Stimulated activated CD8-positive, alpha-beta memory T cell treated with anti-CD3 and anti-CD28 coated beads, Interleukin-15, amount 100 ng/mL, for 4 hours (primary cell): ENCODE measurements at places on chromosomes 2 and 18.

DNA sequence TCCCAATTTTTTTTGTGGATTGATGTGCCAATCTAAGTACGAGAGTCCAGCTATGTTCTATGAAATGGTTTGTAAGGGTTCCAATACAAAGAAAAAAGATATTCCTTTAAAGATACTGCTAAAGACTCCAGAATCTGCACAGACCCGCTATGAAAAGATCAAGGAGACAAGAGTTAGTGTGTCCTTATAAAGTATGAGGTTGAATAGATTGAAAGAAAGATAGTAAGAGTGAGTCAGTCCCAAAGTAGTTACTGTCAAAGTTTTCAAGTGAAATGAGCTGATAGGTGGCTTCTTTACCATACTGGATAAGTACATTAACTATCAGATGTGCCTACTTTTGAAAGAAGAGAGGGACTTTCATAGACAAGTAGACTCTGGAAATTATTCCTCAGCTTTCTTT lies 17.9 kb upstream of the EHBP1 start:
- DNase-seq: no peak

GRCh38 chr18:50775207-50775606 lies 44.6 kb downstream of the MRO start:
- no peak for DNase-seq

GRCh38 chr18:71442731-71443141 lies 1101.4 kb downstream of the CBLN2 start:
- DNase-seq: no peak

GRCh38 chr2:127590386-127591190 lies 55.1 kb downstream of the MYO7B start:
- no peak for DNase-seq

DNA sequence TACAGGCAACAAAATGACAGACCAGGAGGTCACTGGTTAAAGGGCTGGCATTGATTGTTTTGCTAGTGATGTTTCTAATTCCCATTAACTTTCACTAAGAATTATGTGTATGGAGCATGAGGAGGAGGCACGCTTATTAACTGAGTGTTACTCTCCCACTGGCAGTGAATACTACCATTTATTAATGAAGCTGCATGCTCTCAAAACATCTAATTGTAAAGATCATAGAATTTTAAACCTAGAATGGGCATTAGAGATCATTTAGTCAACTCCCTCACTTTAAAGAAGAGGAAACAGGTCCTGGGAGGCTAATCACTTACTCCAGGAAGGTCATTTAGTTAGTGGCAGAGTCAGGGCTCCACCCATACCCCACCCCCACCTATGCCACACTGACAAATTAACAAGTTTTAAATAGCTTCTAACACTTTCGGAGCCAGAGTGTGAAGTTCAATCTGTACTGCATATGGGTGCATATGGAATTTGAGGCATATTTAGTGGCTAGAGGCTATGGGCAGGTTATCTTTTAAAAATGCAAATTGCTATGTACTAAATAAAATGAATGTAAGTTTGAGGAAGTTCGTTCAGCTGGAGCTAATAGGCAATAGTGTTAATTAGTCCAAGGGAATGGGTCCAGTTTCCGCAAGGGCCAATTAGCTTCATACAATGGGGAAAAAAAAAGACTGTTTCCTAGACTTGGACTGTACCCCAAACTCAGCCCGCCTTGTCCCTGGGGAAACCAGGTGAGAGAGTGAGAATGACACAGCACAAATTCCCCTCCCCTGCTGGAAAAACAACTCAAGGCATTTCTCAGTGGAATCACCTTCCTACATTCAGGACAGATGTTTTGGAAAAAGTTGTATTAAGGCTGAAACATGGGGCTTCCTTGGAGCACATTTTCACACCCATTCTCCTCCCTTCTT lies 178.8 kb downstream of the ICOS start:
- DNase-seq: no peak

DNA sequence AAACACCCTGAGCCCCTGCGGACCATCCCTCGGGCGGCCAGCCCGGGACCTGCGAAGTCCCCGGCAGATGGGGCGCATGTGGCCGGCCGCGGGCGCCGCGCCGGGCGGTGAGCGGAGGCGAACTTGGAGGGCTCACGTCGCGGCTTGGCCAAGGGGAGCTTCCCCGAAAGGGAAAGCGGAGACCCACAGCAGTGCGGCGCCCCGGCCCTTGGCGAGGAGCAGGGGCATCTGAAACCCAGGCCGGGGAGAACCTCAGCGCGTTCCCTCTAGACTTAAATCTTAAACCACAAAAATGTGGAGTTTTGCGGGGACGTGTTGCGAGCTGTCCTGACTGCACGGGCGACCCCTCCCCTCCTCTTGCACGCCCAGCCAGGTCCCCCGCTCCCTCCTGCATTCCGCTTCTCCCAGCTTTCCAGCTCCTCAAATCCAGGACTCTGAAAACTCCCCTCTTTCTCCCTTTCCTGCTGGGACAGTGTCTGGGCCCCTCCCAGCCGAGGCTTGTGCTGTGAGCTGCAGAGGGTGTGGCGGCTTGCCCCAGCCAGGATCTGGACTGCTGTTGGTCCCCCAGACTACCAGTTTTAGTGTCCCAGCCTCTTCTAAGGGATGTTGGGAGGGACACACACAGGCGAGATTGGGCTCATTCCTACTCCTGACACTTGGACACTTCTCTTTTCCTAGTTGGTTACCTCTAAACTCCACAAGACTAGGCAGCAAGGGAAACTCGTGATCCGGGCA lies 1.3 kb downstream of the FMNL2 start:
- no peak for DNase-seq

- no peak for DNase-seq
Observed at GRCh38 chr2:12856934-12857601, 140.3 kb downstream of the TRIB2 start.
